Airway epithelial cell (primary cell): ENCODE measurements at places on chromosomes 5 and 9. TPM values are rescaled to one million over a fixed set of nuclear protein-coding genes. Genes with fewer than 3 reads are reported as not detected.

The FRRS1L gene
- 0.07 TPM in 1 of 2 replicates, not detected in the other for total RNA-seq

The FOXD4L4 gene
- total RNA-seq, result 0.07 and 0.19 TPM in 2 replicates

The SDHA gene
- total RNA-seq, result 91.5 and 93.1 TPM in 2 replicates

The AOPEP gene
- 111 and 112 TPM in 2 replicates for total RNA-seq

The ICE1 gene
- 11.1 and 15.4 TPM in 2 replicates for total RNA-seq

The GRM6 gene
- total RNA-seq, result not detected in 2 replicates

The DRD1 gene
- total RNA-seq, result not detected in 2 replicates

The CCNO gene
- 1.8 and 3.5 TPM in 2 replicates for total RNA-seq

The PCDHB10 gene
- total RNA-seq, result 0.05 and 0.21 TPM in 2 replicates

The FOXD4L6 gene
- total RNA-seq, result 0.05 and 0.07 TPM in 2 replicates

The GARIN3 gene
- total RNA-seq, result not detected in 2 replicates

The DDX4 gene
- total RNA-seq, result not detected in 2 replicates

The POLR1E gene
- 25.2 and 35.8 TPM in 2 replicates for total RNA-seq

The PRDM9 gene
- total RNA-seq, result not detected in 2 replicates

The PDE6A gene
- 0.07 TPM in 1 of 2 replicates, not detected in the other for total RNA-seq

The GTF2H2 gene
- 10.6 and 20.9 TPM in 2 replicates for total RNA-seq

The KCNV2 gene
- not detected in 2 replicates for total RNA-seq

The GPR151 gene
- not detected in 2 replicates for total RNA-seq

The SPINK13 gene
- total RNA-seq, result not detected in 2 replicates

The TTC16 gene
- not detected in 2 replicates for total RNA-seq

The PDLIM4 gene
- 61.7 and 92.3 TPM in 2 replicates for total RNA-seq

The THBS4 gene
- total RNA-seq, result 0.19 and 0.42 TPM in 2 replicates

The DBH gene
- not detected in 2 replicates for total RNA-seq

The COMMD10 gene
- 15.4 and 25.9 TPM in 2 replicates for total RNA-seq

The IFNK gene
- not detected in 2 replicates for total RNA-seq

The NOXA1 gene
- 0.65 and 0.92 TPM in 2 replicates for total RNA-seq

The ACTBL2 gene
- total RNA-seq, result 0.35 and 1.4 TPM in 2 replicates

The TGFBR1 gene
- 34.0 and 42.2 TPM in 2 replicates for total RNA-seq

The GRXCR2 gene
- total RNA-seq, result not detected in 2 replicates

The PRR16 gene
- 0.74 and 0.78 TPM in 2 replicates for total RNA-seq

The SPATA31C1 gene
- total RNA-seq, result not detected in 2 replicates

The SNCAIP gene
- total RNA-seq, result 0.09 and 0.14 TPM in 2 replicates

The PDZD2 gene
- total RNA-seq, result 4.7 and 5.9 TPM in 2 replicates

The C8G gene
- not detected in 2 replicates for total RNA-seq

The C6 gene
- total RNA-seq, result not detected in 2 replicates

The SHROOM1 gene
- 2.4 and 3.7 TPM in 2 replicates for total RNA-seq

The FGF1 gene
- 0.93 and 2.0 TPM in 2 replicates for total RNA-seq

The ADRB2 gene
- 19.4 and 29.5 TPM in 2 replicates for total RNA-seq

The ABCA2 gene
- total RNA-seq, result 11.9 and 15.6 TPM in 2 replicates

The EHMT1 gene
- 55.5 and 61.3 TPM in 2 replicates for total RNA-seq

The CCL28 gene
- 1.2 and 1.6 TPM in 2 replicates for total RNA-seq

The AIF1L gene
- 2.8 and 3.7 TPM in 2 replicates for total RNA-seq

The FAM78A gene
- 0.21 and 0.37 TPM in 2 replicates for total RNA-seq
